CD14-positive monocyte (primary cell): ENCODE measurements at places on chromosomes 16 and 17. TPM values are rescaled to one million over a fixed set of nuclear protein-coding genes. Genes with fewer than 3 reads are reported as not detected.
A peak's percentile ranks its signal among the peaks of the same experiment; 100 is the strongest.

- H3K4me3 ChIP-seq = no peak overlapping the region
- H3K27ac ChIP-seq = no peak overlapping the region
- H3K36me3 ChIP-seq = no peaks in the 10 kb centered on the region
- DNase-seq = no peak
- peaks cover 20% of the 10 kb centered on the region for H3K27me3 ChIP-seq
These were observed 6.2 kb downstream of the VAT1L start for GRCh38 chr16:77794586-77794985.

DNA sequence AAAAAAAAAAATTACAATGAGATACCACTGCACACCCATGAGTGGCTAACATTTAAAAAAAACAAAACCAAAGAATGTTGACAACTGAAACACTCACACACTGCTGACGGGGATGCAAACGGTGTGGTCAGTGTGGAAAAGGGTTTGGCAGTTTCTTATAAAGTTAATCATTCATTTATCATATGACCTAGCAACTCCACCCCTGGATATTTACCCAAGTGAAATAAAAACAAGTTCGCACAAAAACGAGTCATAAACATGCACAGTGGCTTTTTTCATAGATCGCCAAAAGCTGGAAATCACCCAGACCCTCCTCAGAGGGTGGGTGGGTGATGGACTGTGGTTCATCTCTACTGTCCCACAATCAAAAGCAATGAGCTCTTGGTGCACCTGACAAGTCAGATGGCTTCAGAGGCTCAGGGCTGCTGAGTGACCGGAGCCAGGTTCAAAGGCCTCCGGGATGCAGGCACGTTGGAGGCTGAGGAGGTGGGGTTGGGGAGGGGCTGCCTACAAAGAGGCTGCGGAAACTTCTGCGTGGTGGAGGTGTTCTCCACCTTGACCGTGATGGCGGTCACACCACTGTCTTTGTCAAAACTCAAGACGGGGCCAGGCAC, 14.2 kb downstream of the RAB40B start:
- H3K4me3 ChIP-seq = no peak overlapping the region
- peaks cover 3% of the 10 kb centered on the region for H3K4me1 ChIP-seq
- H3K27ac ChIP-seq = no peak overlapping the region
- no peak for DNase-seq
- H3K27me3 ChIP-seq = no peaks in the 10 kb centered on the region

DNA sequence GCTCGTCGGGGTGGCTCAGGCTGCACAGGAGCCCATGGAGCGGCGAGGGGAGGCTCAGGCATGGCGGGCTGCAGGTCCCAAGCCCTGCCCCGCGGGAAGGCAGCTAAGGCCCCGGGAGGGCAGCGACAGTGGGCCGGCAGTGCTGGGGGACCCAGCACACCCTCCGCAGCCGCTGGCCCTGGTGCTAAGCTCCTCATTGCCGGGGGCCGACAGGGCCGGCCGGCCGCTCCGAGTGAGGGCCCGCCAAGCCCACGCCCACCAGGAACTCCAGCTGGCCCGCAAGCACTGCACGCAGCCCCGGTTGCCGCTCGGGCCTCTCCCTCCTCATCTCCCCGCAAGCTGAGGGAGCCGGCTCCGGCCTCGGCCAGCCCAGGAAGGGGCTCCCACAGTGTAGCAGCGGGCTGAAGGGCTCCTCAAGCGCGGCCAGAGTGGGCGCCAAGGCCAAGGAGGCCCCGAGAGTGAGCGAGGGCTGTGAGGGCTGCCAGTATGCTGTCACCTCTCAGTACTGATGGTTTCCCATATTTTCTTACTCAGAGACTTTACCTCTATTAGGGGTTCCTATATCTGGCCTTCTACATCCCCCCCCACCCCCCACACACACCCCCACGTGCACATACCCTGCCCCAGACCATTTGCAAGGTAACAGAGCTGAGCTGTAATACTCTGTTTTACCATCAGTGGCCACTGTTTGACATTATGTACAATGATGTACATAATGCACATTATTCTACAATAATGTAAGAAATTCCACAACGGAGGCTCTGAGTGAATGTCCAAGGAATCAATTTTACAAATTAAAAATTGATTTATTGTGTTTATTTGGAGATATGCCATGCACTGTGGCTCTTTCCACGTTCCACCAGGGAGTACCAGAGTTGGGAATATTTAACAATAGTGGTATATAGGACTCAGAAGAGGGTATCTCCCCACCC, 3.7 kb upstream of the VAT1L start:
- no peak overlapping the region for H3K27ac ChIP-seq
- no peak overlapping the region for H3K4me3 ChIP-seq
- no peaks in the 10 kb centered on the region for H3K36me3 ChIP-seq
- H3K4me1 ChIP-seq = peaks cover 4% of the 10 kb centered on the region

DNA sequence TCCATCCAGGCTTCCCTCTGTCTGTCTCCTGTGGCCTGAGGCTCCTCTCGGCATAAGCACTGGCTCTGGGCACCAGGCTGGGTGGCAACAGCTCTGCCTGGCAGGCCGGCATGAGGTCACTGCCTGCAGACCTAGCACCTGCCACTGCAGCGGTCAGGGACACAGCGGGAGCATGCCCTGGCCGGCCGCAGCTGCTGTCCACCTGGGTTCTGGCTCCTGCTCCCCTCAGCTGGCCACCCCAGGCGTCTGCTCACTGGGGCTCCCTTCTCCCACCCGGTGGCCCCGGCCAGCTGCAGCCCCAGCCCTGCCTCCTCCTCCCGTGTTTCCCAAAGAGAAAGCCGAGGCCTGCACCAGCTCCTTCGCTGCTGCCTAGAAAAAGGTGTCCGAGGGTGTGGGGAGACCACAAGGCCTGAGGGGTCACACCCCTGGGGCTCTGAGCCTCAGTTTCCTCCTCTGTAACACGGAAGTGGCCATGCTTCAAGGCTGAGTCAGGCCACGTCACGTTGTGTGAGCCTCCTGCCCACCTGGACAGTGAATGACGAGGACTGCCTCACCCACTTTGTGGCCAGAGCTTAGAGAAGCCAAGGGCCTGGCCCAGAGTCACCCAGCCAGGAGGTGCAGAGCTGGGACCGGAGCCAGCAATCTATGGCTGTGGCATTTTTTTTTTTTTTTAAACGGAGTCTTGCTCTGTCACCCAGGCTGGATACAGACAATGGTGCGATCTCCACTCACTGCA, 6.7 kb downstream of the NTHL1 start:
- H3K4me3 ChIP-seq = no peak overlapping the region
- no peak for DNase-seq
- H3K27me3 ChIP-seq = no peaks in the 10 kb centered on the region
- no peaks in the 10 kb centered on the region for H3K36me3 ChIP-seq

- DNase-seq = no peak
- H3K36me3 ChIP-seq = peaks cover 100% of the 10 kb centered on the region
- peak overlapping the region; percentile 51 for H3K27ac ChIP-seq
- H3K27me3 ChIP-seq = no peaks in the 10 kb centered on the region
- H3K4me1 ChIP-seq = no peaks in the 10 kb centered on the region
These were observed 31.1 kb downstream of the ADCY7 start for GRCh38 chr16:50297301-50298074.

DNA sequence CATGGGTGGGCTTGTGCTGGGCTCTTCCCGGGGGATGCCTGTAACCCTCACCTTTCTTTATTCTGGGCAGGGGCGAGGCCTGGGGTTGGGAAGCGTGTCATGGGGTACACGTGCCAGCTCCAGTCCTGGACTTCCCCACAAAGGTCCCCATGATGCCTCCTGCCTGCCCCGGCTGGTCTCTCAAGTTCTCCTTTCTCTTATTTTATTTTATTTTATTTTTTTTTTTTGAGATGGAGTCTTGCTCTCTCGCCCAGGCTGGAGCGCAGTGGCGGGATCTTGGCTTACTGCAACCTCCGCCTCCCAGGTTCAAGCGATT, 8.6 kb downstream of the ATP2A3 start:
- H3K27ac ChIP-seq = no peak overlapping the region
- peak; percentile 59 for DNase-seq
- peaks cover 15% of the 10 kb centered on the region for H3K36me3 ChIP-seq
- H3K4me1 ChIP-seq = peaks cover 9% of the 10 kb centered on the region
- no peaks in the 10 kb centered on the region for H3K27me3 ChIP-seq

DNA sequence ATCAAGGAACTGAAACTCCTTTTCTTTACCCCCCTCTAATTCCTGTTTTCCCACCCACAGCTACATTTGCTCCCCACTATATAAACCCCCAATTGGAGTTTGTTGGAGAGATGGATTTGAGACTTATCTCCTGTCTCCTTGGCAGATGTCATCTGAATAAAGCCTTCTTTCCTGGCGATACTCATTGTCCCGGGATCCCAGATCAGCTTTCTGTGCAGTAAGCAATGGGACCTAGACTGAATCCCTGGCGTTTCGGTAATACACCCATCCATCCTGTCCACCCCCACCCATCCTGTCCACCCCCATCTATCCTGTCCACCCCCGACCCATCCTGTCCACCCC, 22.2 kb downstream of the QPRT start:
- no peaks in the 10 kb centered on the region for H3K36me3 ChIP-seq
- H3K4me3 ChIP-seq = no peak overlapping the region
- peaks cover 19% of the 10 kb centered on the region for H3K4me1 ChIP-seq
- no peak overlapping the region for H3K27ac ChIP-seq

DNA sequence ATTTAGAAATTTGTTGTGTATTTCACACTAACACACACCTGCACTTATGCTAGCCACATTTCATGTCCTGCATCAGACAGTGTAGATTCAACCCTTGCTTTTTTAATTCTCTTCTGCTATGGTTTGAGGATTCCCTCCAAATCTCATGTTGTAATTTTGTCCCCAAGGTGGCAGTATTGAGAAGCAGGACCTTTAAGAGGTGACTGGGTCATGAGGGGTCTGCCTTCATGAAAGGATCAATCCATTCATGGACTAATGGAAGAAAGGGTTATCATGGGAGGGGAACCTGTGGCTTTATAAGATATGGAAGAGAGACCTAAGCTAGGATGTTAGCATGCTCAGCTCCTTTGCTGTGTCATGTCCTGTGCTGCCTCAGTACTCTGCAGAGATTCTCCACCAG, 1032.2 kb downstream of the CDH11 start:
- no peaks in the 10 kb centered on the region for H3K27me3 ChIP-seq
- no peak overlapping the region for H3K27ac ChIP-seq
- DNase-seq = no peak
- no peak overlapping the region for H3K4me3 ChIP-seq
- no peaks in the 10 kb centered on the region for H3K4me1 ChIP-seq

DNA sequence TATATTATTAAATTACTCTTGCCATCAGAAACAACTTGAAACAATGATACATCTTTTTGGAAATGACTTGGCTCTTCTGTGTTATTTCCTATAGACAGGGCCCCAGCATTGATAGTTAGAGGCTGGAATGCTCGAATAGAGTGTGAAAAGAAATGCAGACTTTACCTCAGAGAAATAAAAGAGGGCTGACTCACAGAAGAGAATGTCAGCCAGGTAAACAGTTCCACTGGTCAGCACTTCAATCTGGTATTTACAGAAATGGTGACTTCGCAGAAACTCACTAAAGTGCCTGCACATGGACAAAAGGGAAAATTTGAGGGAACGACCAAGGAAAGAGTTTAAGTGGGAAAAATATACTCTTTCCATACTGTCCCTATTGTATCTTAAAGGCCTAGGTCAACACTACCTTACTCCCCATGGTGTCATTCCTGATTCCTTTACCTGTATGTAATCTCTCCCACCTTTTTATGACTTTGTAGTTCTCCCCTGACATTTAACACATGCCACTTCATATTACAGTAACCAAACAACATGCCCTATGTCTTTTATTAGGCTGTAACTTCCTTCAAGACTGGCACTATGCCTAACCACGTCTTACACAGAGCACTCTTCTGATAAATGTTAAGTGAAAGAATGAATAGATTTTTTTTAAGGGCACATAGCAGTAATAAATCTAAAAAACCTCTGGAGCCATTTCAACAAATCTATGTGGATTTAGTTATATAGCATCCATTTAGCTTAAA, 36.7 kb downstream of the AKAP10 start:
- H3K4me3 ChIP-seq = no peak overlapping the region
- H3K36me3 ChIP-seq = peaks cover 85% of the 10 kb centered on the region
- H3K27ac ChIP-seq = no peak overlapping the region
- no peaks in the 10 kb centered on the region for H3K4me1 ChIP-seq

- no peak overlapping the region for H3K27ac ChIP-seq
- H3K4me1 ChIP-seq = peaks cover 20% of the 10 kb centered on the region
- no peak for DNase-seq
- peaks cover 51% of the 10 kb centered on the region for H3K27me3 ChIP-seq
- H3K36me3 ChIP-seq = no peaks in the 10 kb centered on the region
These were observed 8.4 kb upstream of the PPP1R1B start for GRCh38 chr17:39618246-39618913.

- no peaks in the 10 kb centered on the region for H3K27me3 ChIP-seq
- DNase-seq = no peak
- H3K27ac ChIP-seq = peak overlapping the region; percentile 99
- H3K36me3 ChIP-seq = peaks cover 5% of the 10 kb centered on the region
- H3K4me1 ChIP-seq = peaks cover 68% of the 10 kb centered on the region
These were observed 757 bp downstream of the FMNL1 start for GRCh38 chr17:45222289-45222995.

DNA sequence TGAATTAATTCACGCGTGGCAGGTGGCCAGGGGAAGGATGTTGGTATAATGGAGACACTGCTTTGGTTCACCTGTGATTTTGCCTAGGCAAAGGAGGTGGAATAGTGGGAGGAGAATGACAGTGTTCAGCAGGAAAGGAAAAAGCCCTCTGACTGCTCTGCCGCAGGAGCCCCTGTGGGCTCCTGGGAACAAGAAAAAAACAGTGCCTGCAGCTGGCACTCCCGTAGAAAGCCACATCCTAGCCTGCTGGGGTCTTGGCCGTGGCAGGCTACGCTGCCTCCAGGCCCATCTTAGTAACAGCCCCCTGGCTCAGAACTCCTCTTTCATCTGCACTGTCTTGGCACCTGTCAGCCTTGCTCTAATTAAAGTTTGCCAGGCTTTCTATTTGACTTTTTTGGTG, 20.6 kb downstream of the ADORA2B start:
- H3K36me3 ChIP-seq = peaks cover 7% of the 10 kb centered on the region
- H3K27ac ChIP-seq = peak overlapping the region; percentile 88
- no peaks in the 10 kb centered on the region for H3K27me3 ChIP-seq
- no peak for DNase-seq
- no peak overlapping the region for H3K4me3 ChIP-seq

DNA sequence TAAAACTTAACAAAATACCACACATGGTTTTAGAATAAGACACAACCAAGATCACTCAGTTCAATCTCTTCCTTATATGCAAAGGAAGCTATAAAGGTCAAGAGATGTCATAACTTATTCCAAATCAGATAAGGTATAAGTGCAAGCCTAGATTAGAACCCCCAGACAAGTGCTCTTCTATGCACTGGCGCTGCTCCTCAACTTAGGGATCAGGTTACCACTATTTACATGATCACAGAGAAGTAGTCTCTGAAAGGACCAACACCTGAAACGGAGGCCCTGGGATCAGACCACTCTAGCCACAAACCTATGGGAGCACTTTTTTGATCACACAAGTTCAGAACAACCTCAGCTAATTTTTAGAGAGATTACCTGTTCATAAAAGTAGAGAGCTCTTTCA, 16.6 kb downstream of the COPS3 start:
- H3K27me3 ChIP-seq = no peaks in the 10 kb centered on the region
- peaks cover 88% of the 10 kb centered on the region for H3K36me3 ChIP-seq
- peaks cover 2% of the 10 kb centered on the region for H3K4me1 ChIP-seq

The KCNJ2 gene
- polyA plus RNA-seq = 0.92 and 1.7 TPM in 2 replicates

The CACNG4 gene
- polyA plus RNA-seq = not detected

The NPW gene
- not detected for polyA plus RNA-seq

The GAS7 gene
- 53.1 TPM for polyA plus RNA-seq
